ENCODE measurements at places on chromosomes 13 and 19.

- no peak for DNase-seq
These were observed 321.8 kb downstream of the TEX29 start for GRCh38 chr13:111642156-111642767.

GRCh38 chr13:53079691-53080090, 51.1 kb downstream of the OLFM4 start:
- no peak for DNase-seq

GRCh38 chr19:8738377-8738776, 16.9 kb downstream of the OR2Z1 start:
- DNase-seq, result no peak

DNA sequence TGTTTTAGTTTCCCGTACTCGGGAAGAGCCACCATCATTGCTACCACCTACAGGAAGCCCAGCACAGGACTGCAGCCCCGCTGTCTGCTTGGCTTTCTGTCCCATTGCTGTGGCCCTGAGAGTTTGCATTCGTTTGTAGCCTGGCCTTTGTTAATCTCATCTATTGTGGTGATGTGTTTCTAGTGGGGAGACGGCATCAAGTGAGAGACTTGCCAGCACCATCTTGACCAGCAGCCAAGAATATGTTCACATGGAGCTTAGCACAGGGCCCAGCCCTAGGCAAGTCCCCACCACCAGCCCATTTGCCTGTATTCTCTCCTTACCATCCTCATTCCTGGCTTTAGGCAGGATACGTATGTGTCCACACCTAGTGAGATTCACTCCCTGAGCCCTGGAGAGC, 17.3 kb upstream of the OVOL3 start:
- peak; percentile 62 for DNase-seq

GRCh38 chr19:16280306-16280705, 44.3 kb upstream of the KLF2 start:
- no peak for DNase-seq

DNA sequence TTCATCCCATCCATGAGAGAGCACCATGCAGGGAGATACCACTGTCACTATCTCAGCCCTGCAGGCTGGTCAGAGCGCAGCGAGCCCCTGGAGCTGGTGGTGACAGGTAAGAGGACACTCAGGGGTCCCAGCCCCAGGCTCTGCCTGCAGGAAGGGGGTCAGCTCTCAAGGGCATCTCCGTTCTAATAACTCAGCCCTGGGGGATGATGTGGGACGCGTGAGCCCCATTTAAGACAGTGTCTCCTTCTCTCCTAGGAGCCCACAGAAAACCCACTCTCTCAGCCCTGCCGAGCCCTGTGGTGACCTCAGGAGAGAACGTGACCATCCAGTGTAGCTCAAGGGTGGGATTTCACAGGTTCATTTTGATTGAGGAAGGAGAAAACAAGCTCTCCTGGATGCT, 15.5 kb upstream of the KIR3DL3 start:
- peak; percentile 56 for DNase-seq

Data from hippocampal formation (tissue), 2 donors.